ENCODE measurements at places on chromosomes 2 and 18.

GRCh38 chr2:158255257-158255656 lies 153.6 kb downstream of the UPP2 start:
- DNase-seq, result no peak

DNA sequence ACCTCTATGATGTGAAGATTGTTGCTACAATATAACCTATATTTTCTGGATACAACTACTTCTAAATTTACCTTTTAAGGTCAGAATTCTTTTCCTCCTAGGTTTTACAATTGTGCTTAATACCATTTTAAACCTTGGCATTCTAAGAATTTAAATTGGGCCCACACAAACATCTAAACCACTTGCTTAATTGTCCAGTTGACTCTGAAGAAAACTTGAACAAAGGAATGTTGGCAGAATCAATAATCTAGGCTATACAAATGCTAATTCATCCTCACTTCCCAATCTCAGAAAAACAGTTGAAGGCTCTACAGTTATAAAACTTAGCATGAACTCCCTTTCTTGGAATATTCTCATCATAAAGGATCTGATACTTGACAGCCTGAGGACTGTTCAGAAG lies 84.3 kb downstream of the RPRM start:
- DNase-seq, result no peak

- DNase-seq, result peak; percentile 51
Measured at GRCh38 chr2:26243470-26244308, 743 bp downstream of the HADHA start.

GRCh38 chr2:41966920-41967319 lies 80.9 kb upstream of the PKDCC start:
- DNase-seq, result no peak

DNA sequence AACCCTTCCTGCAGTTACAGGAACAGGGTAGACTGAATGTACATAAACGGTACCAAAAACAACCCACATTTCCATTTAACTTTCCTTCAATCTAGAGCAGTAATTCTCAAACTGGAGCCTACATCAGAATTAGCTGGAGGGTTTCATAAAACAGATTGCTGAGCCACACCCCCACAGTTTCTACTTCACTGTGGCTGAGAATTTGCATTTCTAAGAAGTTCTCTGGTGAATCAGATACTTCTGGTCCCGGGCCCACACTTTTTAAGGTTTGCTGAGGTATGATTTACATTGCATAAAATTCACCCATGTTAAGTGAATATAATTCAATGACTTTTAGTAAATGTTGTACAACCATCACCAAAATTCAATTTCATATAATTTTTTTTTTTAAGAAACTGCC lies 113.7 kb downstream of the SRBD1 start:
- no peak for DNase-seq

- DNase-seq, result no peak
Measured at GRCh38 chr18:27062802-27063201, 122.3 kb downstream of the CHST9 start.
